Hair follicular keratinocyte (primary cell): ENCODE measurements at places on chromosomes 7 and 10. TPM values are rescaled to one million over a fixed set of nuclear protein-coding genes. Genes with fewer than 3 reads are reported as not detected.

The PIK3AP1 gene
- total RNA-seq = 0.04 TPM in 1 of 2 replicates, not detected in the other

The PDE6C gene
- total RNA-seq = not detected in 2 replicates

The ABHD11 gene
- total RNA-seq = 17.0 and 29.6 TPM in 2 replicates

The GJD4 gene
- total RNA-seq = not detected in 2 replicates

The SLC16A9 gene
- 7.8 and 8.4 TPM in 2 replicates for total RNA-seq

The MYO3A gene
- not detected in 2 replicates for total RNA-seq

The TLL2 gene
- 0.08 TPM in 1 of 2 replicates, not detected in the other for total RNA-seq
